ENCODE measurements at places on chromosomes 12 and 14.
A peak's percentile ranks its signal among the peaks of the same experiment; 100 is the strongest.

GRCh38 chr14:69953266-69953915, 74.2 kb downstream of the SMOC1 start:
- DNase-seq = no peak

DNA sequence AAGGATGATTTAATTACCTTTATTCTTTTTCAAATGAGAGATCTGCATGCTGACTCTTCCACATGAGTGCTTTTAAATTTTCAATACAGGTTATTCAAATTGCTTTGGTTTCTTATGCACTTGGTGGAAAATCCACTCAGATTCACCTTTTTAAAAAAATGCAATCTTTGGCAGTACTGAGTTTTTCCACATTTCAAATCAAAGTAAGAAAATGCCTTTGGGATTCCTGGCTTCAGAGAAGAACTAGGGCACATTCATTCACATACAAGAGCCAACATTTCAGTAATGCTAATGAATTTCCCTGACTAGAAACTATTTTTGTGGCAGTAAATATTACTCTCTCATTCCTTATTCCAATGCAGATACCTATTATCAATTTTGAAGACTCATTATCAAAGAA, 342.2 kb downstream of the ETNK1 start:
- no peak for DNase-seq

- no peak for DNase-seq
Measured at GRCh38 chr12:43480591-43480990, 71.4 kb downstream of the ADAMTS20 start.

- DNase-seq = peak; percentile 36
Measured at GRCh38 chr14:68785534-68786490, 7.1 kb downstream of the ZFP36L1 start.

DNA sequence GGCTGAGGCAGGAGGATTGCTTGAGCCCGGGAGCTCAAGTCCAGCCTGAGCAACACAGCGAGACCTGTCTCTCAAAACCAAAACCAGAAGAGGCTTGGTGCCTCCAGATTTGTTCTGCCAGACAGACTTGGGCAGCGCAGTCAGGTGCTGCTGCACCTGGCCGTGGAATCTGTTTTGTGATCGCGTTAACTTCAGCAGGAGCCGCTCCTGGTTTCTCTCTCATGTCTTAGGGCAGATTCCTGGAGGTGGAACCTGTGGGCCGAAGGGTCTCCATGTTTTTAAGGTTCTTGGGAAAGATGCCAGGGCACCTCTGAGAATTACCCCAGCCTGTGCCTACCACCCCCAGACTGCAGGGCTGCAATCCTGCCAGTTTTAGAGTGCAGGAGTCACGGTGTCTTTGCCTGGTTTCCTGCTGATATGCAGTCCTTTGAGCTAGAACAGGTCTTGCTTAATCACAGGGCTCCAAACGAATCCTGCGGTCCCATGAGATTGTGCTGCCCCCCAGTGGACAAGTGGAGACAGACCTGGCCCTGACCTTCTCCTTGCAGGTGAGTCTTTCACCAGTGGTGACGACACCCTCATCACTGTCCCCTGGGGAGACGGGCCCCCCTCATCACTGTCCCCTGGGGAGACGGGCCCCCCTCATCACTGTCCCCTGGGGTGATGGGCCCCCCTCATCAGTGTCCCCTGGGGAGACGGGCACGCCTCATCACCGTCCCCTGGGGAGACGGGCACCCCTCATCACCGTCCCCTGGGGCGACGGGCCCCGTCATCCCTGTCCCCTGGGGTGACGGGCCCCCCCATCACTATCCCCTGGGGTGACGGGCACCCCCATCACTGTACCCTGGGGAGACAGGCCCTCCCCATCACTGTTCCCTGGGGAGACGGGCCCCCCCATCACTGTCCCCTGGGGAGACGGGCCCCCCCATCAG, 37.6 kb downstream of the PACS2 start:
- peak; percentile 86 for DNase-seq

DNA sequence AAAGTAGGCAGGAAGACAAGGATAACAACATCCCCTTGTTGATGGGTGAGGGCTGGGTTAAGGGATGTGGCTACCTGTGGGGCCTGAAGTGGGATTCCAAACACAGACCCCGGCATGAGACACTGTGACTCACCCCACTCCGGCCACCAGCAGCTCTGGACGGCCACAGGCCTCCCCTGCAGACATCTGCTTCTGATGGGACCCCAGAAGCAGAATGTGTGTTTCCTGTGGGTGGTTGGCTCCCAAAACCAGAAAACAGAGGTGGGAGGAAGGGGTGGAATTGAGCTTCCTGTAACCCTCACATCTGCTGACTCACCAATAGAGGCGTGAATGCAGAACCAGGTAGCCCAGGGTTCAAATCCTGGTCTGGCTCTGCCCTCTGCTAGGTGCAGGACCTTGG, 216.6 kb upstream of the PWP1 start:
- no peak for DNase-seq

DNA sequence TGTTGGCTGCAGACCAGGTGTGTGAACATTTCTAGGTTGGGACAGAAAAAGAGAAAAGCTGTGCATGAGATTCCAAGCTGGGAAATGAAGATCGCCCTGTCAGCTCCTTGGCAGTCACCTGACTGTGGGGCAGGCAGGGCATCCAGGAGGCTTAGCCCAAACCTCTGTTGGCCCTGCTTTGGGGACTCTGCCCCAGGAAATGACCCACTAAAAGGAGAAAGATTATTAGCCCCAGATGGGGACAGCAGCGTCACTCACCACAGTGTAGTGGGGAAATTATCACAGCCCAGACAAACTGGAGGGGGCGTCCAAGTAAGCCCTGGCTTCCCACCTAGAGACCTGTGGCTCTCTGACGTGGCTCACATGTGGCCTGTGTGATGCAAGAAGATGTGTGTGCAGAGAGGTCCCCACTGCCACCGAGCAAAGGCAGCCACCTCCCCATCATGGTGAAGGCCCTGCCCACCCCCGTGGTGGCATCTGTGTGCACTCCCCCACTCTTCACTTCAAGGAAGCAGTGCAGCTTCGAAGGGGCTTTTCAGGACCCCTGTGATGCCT, 39.1 kb downstream of the DIO3 start:
- DNase-seq = no peak

- DNase-seq = no peak
Measured at GRCh38 chr14:67738740-67739504, 37.2 kb downstream of the RDH12 start.

DNA sequence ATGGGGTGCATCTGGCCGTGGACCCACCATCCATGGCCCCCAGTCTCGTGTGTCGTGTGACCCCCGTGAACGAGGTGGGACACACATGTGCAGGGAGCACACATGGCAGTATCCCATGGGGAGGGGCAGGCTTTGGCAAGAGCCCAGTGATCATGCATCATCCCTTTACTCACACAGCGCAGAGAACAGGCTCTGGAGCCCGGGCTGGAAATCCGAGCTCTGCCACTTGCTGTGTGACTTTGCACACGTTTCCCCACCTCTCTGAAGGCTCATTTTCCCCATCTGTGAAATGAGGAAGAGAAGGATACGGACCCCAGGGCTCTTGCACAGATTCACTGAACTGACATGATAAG, 119.9 kb downstream of the PHETA1 start:
- DNase-seq = no peak

DNA sequence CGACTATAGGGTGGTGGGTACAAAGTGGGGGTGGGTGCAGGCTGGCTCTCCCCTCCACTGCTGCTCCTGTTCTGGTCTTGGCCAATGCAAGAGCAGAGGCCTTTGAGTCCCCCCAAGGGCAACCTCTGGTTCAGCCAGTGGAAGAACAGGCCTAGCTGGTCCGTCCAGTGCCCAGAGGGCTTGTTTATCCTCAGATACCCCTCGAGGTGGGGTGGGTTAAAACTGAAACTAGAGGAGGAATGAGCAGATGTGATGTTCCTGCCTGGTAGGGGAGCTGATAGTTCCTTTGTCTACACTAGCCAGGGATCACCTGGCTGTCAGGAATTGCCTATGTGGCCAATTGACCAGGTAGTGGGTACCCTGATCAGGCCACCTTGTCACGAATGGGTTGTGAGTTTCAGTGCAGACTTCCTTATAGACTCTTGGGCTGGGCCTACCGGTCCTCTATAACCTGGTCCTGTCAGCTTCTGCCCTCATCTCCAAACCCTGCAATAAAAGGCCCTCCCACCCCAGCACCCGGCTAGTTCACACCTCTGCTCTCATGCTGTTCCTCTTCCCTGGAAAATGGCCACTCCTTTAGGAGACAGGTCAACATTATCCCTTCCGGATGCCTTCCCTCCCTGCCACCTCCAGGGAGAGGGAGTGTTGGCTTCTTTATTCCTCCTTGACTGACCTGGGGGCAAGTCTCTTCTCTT, 10.7 kb upstream of the HSP90AA1 start:
- DNase-seq = no peak

Measured in activated T-cell treated with anti-CD3 and anti-CD28 coated beads, Interleukin-2, amount 50 U/mL, for 72 hours (primary cell).